ENCODE measurements at places on chromosomes 4 and X.

- no peak for DNase-seq
Measured at GRCh38 chr4:186105647-186106321, 1.3 kb downstream of the FAM149A start.

- no peak for DNase-seq
Measured at GRCh38 chr4:31104043-31104442, 383.9 kb downstream of the PCDH7 start.

DNA sequence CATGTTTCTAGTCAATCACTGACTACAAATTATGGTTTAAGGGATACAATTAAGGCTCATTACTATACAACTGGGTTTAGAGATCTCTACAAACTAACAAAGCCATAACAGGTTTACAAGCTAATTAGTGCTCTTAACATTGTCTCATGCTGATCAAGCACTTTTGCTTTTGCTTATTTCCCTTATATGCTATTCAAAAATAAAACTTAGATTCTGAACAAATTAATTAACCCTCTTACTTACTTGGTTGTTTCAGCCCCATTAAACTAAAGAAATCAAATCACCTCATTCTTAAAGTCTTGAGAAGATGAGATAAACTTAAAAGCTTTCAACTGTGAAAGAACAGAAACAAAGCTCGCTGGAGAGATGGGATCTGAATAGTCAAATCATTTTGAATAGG is 2024.5 kb upstream of the ADGRL3 start:
- no peak for DNase-seq

DNA sequence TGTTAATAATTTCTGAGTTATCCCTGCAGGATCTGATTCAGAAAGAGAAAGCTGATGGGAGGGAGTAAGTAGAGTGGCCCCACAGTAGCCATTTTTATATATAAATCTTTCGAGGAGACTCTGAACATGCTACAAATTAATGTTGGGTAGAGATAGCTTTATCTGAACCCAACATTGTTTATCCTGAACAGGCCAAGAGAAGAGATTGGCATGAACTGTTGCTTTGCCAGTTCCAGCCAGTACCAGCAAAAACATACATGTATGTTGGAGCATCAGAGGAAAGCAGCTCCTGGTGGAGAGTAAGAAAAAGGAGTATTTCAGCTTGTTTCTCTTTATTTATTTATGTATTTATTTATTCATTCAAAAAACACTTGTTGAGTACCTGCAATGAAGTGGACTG is 1.6 kb downstream of the MAOA start:
- DNase-seq = no peak

DNA sequence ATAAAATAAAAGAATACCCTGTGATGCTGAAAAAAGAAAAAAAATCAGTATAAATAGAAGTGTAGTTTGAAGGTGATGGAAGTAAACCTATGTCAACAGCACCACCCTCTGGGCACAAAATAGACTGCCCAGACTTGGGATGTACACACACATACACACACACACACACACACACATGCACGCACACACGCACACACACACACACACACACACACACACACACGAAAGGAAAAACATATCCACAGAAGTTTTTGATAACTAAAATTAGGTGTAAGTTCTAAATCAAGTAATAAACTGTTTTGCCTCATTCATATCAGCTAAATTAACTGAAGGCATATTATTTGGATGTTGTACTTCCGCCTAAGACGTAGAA is 40.5 kb downstream of the ANXA5 start:
- no peak for DNase-seq

GRCh38 chr4:38730493-38730829 is 52.3 kb downstream of the TLR10 start:
- no peak for DNase-seq

- no peak for DNase-seq
Measured at GRCh38 chr4:86274642-86275041, 85.2 kb downstream of the MAPK10 start.

DNA sequence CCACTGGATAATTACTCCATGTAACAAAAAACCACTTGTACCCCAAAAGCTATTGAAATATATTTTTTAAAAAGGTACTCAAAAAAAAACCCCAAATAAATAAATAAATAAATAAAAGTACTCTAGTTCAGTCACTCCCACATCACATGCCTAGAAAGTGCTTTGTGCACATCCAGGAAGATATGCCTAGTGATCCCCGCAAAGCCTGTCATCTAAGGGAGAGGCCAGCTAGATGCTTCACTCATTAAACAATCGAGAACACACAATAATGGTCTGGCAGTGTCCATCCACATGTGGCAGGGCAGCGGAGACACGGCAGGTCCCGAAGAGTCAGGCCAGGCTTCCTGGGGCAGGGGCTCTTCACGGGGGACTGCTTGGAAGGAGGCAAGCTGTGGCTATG is 47.6 kb downstream of the RAB33B start:
- no peak for DNase-seq

DNA sequence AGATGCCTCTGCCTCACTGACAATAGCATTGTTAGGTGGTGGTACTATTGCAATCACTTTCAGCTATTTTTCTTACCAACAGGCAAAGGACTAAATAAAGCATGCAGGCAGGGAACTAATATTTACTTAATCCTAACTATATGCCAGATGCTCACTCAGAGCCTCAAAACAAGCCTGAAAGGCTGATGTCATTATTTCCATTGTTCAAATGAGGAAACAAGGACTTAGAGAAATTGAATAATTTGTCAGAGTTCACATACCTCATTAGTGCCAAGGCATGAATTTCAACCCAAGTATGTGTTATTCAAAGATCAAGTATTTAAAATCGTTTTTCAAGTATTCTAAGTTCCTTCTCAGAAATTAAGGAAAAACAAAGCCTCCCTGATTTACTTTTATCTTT is 374.9 kb upstream of the TECRL start:
- DNase-seq = no peak

- DNase-seq = no peak
Measured at GRCh38 chr4:186658657-186659056, 65.0 kb downstream of the FAT1 start.

GRCh38 chr4:19924761-19925160 is 326.9 kb upstream of the SLIT2 start:
- no peak for DNase-seq

DNA sequence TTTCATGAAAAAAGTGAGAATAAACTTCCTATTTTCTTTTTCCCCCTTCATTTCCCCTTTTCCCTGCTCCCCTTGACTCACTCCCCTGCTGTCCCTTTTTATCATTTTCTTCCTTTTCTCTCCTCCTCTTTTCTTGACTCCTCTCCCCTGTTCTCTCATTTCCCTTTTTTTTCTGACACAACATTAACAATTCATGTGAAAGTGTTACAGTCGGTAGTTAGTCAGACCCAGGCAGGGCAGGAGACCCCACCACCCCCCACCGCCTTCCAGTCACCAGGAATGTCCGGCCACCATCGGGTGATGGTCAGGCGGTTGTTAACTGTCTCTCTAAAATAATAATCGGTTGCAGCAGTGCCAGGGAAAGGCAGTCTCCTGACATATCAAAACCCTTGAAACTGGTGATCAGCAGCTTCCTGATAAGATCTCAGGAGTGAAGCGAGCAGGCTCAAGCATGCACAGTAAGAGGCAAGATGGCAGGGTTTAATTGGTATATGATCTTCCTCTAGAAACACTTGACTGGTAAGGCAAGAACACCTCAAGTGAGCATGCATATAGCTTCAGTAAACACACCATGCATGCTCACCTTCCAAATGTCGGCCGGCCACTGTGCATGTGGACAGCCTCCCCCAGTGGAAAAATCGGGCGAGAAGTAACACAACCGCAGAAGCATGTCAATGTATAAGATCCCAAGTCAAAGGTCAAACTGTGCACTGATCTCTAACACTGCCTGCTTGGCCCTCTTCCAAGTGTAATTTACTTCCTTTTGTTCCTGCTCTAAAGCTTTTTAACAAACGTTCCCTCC is 191.4 kb downstream of the NDST4 start:
- no peak for DNase-seq

DNA sequence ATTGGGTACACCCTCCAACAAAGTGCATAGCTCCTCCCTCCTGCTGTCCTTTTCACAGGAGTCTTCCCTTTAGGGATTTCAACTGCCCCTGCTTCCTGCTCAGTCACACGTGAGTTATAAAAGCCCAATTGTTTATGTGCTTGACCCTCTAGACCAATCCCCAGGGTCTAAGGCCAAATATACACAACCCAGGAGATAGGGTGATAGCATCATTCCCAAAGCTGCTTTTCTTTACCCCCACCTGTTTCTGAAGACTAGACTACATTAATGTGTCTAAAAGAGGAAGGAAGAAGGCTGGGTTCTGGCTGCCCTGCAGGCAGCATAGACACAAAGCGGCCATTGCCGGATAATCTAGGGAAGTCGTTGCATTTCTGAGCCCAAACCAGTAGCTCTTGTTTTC is 526.7 kb upstream of the FRG1 start:
- no peak for DNase-seq

GRCh38 chrX:125713633-125714032 is 394.0 kb downstream of the TEX13C start:
- no peak for DNase-seq

GRCh38 chr4:91028228-91028627 is 901.0 kb downstream of the CCSER1 start:
- DNase-seq = no peak

DNA sequence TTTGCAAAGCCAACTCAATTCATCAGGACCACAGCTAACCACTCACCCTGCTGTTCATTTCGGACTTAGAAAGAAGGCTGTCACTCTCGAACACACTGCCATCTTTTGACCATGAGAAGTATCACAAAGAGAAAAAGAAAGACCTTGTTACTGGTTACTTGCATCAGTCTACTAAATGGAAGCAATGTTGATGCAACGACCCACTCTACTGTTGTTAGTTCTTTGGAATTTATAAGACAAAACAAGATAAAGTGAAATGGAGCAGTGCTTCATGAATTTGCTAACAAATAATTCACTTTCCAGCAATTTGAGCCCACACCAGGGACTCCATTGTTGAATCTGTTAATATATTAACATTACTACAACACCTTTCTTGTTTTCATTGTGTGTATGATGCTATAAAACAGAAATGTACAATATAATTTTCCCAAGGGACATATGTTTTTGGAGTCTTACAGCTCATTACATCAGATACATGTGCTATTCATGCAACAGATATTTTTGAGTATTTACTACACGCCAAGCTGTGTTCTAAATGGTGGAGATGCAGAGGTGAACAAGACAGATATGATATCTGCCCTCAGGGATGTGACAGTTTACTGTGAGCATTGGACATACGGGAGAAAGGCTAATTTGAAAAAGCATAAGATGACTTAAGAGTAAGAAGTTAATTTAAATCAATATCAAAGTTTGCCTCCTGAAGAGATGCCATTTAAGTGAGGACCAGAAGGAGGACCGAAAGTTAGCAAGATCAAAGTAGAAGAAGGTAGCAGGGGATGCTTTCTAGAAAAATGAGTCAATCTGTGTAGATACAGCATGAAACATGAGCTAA is 87.2 kb downstream of the AREG start:
- DNase-seq = no peak

DNA sequence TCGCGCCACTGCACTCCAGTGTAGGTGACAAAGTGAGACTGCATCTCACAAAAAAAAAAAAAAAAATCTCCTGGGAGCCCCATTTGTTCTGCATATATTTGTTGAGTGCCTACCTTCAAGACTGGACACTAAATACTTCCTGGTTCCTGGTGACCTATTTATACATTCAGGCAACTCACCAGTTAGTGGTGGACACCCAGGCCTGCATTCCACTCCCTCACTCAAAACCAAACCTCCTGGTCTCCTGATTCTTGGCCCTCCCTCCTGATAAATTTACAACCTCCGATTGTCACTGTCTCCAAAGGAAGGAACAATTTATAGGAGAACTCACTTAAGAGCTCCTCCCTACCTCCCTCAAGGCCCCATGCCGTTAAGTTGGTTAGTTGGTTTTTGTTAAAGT is 3.1 kb downstream of the SYAP1 start:
- no peak for DNase-seq

DNA sequence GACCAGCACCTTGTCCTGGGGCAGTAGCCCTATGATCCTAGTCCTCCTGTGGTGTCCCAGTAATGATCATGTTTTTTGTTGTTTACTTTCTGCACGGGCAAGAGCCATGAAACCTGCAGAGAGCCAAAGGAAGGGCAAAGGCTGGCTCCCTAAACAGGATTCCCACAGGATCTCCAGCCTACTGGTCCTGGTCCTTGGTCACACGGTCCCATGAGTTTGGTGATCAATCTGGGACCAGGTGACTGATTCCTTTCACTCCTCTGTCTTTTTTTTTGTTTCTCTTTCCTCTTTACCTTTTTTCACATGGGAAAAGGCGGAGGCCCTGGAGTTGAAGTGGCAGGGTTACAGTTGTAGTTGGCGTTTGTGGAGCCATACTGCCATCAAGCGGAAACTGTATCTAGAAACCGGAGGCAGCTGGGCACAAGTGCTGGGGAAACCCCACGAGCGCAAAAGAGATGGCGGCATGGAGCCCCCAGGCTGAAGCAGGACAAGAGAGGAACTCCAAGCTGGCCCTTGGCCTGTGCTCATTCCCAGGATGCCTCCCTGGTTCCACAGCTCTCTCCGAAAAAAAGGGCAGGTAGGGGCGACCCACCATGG is 34.6 kb downstream of the NBDY start:
- DNase-seq = no peak

DNA sequence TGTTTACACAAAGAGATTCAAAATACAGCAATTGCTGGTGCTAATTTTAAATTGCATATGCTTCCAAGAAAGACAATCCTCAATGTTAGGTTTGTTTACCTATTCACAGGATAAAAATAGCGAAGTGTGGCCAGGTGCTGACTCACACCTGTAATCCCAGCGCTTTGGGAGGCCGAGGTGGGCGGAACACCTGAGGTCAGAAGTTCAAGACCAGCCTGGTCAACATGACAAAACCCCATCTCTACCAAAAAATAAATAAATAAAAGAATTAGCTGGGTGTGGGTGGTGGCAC is 77.7 kb downstream of the OPHN1 start:
- no peak for DNase-seq

- DNase-seq = no peak
Measured at GRCh38 chr4:6329478-6330383, 60.1 kb downstream of the WFS1 start.

- DNase-seq = no peak
Measured at GRCh38 chrX:139008185-139008584, 296.7 kb upstream of the FGF13 start.

DNA sequence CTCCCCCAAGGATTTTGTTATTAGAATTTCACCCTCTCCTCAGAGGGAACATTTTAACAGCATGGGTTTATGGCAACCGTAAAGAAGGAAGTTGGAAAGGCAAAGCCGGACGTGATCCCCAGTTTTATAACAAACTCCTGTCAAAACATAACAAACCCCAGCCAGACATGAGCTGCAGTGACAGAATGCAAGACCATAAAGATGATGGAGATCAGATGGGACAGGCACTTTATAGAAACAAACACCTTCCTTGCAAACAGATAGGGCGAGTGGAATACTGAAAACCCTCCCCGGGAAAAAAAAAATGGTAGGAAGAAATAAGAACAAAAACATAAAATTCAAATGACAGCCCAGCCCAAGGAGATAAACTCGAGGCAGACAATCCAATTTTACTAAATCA is 281.4 kb downstream of the LDB2 start:
- DNase-seq = no peak
